ENCODE measurements at places on chromosomes 7 and 10.
A peak's percentile ranks its signal among the peaks of the same experiment; 100 is the strongest.

GRCh38 chr10:24617771-24618396 lies 105.8 kb downstream of the ARHGAP21 start:
- DNase-seq = peak; percentile 45

- DNase-seq = no peak
These were observed 19.4 kb downstream of the ITGB1 start for GRCh38 chr10:32938554-32939061.

DNA sequence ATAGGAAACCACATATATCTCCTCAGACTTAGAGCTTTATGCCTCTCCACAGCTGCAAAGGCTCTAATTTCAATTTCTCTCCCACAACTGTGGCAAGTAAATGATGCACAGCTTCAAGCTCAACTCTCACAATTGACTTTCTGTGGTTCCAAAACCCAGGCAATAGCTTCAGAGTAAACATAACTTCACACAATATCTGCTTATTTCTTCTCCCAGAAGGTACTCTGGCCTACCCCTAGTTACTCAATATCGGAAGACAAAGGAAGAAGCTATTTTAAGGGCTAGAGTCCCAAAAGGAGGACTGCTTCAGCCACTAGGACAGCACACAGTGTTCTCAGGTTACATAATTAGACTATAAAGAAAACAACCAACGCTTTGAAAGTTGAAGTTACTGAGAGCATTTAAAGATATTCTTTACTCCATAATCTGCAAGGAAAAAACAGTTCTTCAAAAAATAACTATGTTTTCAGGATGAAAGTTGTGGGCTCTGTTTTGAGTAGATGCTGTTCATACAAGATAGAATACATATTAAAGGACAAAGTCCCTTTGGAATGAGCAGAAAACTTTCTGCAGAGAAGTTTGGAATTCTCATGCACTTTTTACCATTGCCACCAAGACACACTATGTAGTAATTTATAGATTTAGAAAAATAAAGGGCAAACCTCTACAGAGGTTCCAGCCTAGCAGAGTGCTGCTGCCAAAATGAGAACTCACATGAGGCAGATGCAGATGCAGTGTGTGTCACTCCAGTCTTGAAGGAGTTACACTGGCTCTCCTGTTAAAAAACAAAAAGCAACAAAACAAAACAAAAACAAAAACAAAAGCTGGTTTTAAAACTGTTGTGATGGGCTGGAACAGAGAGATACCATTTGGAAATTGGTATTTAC lies 81.8 kb downstream of the NT5C2 start:
- no peak for DNase-seq

DNA sequence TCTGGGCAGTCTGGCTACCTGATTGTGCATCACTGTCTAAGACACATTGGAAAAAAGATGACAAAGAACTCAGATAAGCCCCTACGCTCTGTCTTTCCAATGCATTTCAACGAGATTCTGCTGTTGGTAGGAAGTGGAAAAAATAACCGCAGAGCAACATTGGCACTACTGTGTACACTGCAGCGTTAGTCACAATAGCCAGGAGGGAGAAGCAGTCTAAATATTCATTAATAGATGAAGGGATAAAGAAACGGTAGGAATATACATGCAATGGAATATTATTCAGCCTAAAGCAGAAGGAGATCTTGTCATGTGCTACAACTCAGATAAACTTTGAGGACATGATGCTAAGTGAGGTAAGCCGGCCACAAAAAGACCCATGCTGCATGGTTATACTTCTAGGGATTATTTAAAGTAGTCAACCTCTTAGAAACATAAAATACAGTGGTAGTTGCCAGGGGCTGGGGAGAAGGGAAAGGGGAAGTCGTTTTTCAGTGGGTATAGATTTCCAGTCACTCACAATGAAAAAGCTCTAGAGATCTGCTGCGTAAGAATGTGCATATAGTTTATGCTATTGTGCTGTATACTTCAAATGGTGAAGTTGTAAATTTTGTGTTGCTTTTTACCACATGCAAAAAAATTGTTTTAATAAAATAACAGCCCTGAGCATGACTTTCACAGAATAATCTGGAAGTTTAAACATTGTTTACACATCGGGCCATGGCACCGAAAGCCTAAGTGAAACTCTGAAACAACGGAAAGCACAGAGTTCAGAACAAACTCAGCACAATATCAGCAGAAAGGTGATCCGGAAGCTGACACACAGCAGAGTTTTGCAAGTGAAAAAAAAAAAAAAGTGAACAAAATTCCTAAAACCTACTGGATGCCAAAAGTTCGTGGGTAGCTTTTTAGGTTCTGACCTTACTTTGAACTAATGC lies 40.1 kb downstream of the ELMO1 start:
- no peak for DNase-seq

DNA sequence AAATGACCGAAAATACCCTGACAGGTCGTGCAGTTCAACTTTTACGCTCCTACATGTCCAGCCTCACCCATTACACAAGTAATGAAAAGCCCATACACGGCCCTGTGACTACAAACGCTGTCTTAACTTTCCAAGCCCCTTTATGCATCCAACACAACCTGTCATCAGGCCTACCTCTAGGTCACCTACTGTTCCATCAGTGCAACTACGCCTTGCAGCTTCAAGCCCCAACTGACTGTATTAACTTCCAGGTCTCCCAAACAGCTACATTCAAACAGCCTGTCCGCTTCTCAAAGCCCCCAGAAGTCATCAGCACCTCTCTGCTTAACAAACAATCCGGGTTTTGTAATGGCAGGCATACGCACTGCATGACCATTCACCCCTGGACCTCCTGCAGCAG lies 19.2 kb downstream of the ZNF107 start:
- DNase-seq = no peak

- no peak for DNase-seq
These were observed 21.3 kb downstream of the TSPAN15 start for GRCh38 chr10:69472544-69472943.

- DNase-seq = no peak
These were observed 107.3 kb upstream of the SHH start for GRCh38 chr7:155919391-155920067.

DNA sequence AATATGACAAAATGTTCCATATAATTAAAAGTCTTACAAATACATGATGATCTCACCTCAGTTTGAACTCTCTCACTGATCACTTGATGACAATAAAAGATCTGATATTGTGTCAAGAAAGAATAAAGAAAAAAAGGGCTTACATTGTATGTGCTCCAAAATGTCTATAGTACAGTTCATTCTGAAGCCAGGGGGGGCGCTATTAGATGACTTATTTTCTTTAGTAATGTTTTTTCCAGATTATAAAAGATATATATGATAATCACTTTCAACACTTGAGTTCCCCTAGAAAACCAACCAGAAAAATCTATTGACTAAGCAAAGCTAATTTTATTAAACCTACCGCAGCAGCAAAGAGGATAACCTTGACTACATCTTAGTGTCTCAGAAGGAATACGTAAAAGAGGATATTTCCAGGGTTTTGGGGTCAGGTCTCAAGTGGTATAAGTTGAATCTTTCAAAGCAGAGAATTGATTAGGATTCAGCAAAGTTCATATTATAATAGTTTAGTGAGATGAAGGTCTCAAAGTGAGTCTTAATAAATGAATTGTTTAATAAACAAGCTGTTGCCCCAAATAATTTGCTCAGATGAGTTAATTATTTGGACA lies 55.8 kb downstream of the PTN start:
- DNase-seq = no peak

DNA sequence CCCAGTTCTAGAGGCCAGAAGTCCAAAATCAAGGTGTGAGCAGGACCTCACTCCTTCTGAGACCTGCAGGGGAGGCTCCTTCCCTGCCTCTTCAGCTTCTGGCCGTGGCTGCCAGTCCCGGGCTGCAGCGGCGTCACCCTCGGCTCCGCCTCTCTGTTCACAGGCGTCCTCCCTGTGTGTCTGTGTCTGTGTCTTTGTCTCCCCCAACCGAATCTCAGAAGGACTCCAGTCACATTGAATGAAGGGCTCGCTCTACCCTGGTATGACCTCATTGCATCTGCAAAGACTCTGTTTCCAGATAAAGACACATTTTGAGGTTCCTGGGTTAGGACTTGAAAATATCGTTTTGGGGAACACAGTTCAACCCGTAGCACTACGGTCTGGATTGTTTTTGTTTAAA lies 33.1 kb upstream of the GALNT11 start:
- peak; percentile 85 for DNase-seq

- no peak for DNase-seq
These were observed 124.9 kb downstream of the OAT start for GRCh38 chr10:124293616-124294449.

DNA sequence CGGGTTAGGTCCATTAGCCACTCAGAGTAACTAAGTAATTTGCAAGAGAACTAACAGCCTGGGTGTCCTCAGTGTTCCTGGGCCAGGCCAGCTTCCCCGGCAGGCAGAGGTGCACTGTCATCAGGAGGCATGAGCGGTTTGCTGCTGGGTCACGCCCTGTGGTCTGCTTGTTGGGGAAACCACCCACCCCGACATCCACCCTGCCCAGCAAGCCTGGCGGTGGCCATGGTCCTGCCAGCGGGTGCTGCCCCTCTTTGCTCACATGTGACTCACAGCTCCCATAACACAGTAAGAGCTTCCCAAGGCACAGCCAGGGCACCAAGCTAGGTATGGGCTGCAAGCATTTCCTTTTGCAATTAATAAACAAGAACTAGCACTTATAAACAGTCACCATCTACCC lies 75.9 kb downstream of the RGS10 start:
- no peak for DNase-seq

DNA sequence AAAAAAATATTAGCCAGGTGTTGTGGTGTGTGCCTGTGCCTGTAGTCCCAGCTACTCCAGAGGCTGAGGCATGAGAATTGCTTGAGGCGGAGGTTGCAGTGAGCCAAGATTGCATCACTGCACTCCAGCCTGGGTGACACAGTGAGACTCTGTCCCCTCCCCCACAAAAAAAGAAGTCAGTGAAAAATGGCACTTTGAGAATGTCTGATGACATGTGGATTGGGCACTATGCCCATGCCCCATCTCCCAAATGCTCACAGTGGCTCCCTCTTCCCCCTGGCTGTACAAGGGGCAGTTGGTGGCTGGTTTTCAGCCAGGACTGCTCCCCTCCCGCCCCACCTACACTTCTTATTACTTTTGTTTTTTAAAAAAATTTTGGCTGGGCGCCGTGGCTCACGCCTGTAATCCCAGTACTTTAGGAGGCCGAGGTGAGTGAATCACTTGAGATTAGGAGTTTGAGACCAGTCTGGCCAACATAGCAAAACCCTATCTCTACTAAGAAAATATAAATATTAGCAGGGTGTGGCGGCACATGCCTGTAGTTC lies 26.1 kb downstream of the IL15RA start:
- no peak for DNase-seq

DNA sequence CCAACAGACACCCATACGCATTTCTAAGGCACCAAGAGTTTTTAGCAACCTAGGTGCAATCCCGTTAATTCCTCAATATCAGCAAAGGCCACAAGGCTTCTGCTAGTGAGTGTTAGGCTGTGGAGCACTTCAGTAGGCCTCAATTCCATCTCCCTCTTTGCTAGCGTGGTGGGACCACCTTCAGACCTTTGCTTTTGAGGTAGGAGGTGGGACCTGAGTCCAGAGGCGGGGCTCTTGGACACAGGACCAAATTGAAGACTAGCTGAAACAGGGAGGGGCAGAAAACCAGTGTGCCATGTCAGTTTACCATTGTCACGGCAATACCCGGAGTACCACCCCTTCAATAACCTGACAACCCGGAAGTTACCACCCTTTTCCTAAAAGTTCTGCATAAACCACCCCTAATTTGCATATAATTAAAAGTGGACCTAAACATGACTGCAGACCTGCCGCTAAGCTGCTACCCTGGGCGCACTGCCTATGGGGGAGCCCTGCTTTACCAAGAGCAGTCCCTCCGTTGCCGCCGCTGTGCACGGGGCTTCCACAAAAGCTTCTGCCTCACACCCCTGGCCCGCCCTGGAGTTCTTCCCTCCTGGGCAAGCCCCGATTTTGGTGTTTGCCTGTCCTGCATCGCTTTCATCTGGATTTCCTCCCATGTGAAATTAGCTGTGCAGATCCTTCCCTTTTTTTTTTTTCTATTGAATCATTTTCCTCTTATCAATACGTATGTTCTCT lies 41.1 kb upstream of the EN2 start:
- DNase-seq = no peak

GRCh38 chr10:7962592-7962991 lies 91.9 kb upstream of the GATA3 start:
- DNase-seq = no peak

GRCh38 chr10:111836571-111836970 lies 347.0 kb downstream of the GPAM start:
- DNase-seq = no peak

DNA sequence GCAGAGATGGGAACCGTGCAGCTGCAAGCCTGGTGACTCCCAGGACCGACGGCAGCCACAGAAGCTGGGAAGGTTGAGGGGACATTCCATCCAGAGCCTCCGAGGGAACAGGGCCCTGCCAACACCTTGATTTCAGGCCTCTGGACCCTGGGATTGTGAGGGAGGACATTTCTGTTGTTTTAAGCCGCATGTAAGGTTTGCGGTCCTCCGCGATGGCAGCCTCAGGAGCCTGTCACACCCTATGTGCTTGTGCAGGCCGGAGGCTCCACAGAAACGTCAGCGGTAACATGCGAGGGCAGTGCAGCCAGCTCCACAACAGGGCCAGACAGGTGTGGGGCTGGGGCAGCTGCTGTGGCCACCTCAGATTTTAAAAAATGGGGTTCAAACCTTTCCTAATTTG lies 144.7 kb upstream of the SHH start:
- no peak for DNase-seq

- no peak for DNase-seq
These were observed 29.4 kb upstream of the PARD3 start for GRCh38 chr10:34844448-34844847.

- DNase-seq = no peak
These were observed 22.3 kb upstream of the TSPAN33 start for GRCh38 chr7:129122078-129122750.

GRCh38 chr10:48477141-48477540 lies 127.7 kb downstream of the ARHGAP22 start:
- DNase-seq = no peak

GRCh38 chr10:60185421-60185820 lies 204.3 kb downstream of the ANK3 start:
- no peak for DNase-seq

DNA sequence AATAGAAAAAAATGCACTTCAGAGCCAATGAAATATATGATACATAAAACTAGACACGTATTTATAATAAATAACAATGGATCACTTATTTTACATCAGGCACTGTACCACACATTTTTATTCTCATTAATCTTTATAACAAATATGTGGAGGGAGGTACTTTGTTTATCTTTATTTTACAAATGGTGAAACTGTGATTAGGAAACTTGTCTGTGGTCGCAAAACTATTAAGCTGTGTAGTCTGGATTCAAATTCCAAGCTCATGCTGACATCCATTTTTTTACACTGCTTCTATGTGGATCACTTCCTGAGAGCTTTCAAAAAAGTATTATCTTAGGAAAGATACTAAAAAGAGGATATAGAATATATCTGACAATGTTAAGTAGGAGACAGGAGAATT lies 978.6 kb downstream of the SORCS1 start:
- DNase-seq = no peak

All from HCT116 (cell line).